ENCODE measurements at places on chromosomes 4 and X.
A peak's percentile ranks its signal among the peaks of the same experiment; 100 is the strongest.

- no peak for DNase-seq
Observed at GRCh38 chr4:104795264-104795939, 300.7 kb upstream of the CXXC4 start.

- no peak for DNase-seq
Observed at GRCh38 chrX:154012336-154012991, 7.2 kb downstream of the IRAK1 start.

GRCh38 chr4:118682928-118683327, 2.3 kb upstream of the METTL14 start:
- no peak for DNase-seq

GRCh38 chr4:55838356-55838755, 15.1 kb upstream of the EXOC1 start:
- no peak for DNase-seq

GRCh38 chr4:1105662-1106061, 7.7 kb downstream of the RNF212 start:
- no peak for DNase-seq

GRCh38 chr4:40261231-40262076, 64.6 kb downstream of the RHOH start:
- no peak for DNase-seq

- no peak for DNase-seq
Observed at GRCh38 chr4:114601304-114602052, 2.9 kb downstream of the UGT8 start.

GRCh38 chr4:145784036-145784435, 104.1 kb downstream of the C4orf51 start:
- DNase-seq: peak; percentile 30

DNA sequence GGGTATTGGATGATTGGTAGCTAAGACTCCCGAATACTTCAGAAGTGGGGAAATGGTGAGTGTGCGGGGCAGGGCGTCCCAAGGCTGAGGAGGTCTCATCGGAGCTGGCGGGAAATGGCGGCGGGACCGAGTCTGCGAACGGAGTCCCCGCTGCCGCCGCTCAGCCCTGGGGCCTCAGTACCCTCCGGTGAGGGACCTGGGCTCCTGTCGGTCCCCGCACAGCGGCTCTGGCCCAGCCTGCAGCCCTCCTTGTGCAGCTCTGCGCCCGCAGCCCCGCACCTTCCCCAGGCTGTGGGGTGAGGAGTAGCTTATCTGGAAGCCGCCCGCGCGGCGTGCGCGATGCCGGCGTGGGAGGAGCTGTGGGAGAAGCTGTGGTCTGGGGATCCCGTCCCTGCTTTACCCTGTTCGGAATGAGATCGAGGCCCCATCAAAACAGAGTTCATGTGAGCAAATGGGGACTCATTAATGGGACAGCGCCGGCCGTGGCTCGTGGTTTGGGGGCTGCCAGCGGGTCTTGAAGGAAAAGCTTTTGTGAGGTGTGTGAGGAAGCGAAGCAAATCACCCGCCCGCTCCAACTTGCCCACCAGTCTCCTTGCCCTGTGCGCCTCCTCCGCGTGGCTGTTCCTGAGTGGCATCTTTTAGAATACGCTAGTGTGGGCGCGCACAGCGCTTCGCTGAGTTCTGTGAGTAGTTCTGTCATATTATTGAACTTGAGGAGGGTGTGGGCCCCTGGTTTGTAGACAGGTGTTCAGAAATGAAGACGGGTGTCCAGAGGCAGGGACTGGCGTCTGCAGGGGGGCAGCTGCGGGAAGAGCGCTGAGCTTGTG, 531 bp downstream of the ZNF141 start:
- peak; percentile 65 for DNase-seq

DNA sequence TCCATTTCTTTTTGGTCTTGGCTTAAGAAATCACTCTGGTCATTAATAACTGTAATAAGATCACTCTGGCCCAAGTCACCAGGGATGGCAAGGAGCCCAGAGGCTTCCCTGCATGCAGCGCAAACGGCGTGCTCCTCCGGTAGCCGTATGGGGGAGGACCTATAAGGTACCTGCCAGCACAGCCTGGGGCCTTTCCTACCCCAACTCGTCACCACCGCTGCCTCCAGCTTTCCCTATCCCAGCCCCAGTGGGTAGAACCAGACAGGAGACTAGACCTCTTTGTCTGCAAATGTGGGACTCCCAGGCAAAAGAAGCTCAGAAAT, 25.9 kb downstream of the HAND2 start:
- DNase-seq: no peak

DNA sequence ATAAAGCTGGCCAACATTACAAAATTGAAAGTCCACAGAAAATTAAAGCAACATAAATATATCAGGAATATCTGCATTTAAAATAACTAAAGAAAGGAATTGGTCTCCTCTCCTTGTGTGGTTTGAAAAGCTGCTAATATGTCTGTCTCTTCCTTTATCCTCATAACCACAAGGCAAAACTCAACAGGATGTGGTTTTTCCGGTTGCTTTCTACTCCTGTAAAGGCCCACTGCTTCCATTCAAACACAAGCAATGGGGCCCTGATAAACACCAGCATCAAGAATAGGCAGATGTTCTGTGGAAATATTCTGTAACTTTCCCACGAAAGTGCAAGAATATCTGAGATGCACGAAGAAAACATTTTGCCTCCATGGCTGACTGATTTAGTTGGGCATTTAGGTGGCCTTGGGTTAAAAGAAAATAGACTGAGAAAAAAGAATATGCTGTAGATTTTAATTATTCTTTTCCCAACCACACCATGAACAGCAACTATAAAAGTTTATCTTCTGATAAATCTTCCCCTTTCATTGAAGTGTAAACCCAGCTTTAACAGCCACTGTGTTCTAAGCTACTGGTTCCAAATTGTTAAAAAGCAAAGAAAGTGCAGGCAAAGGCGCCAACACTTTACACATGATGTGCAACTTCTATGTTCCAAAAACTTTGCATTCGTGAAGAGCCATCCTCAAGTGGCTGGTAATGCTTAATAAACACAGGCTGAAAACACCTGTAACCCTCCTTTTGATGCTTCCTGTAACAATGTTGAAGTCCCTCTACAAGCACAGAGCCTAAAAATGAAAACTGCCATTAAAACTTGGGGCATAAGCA, 50.5 kb upstream of the NDST3 start:
- no peak for DNase-seq

GRCh38 chr4:23818097-23818885, 71.6 kb downstream of the PPARGC1A start:
- no peak for DNase-seq

- DNase-seq: peak; percentile 3
Observed at GRCh38 chrX:82127228-82128123, 925.6 kb downstream of the SH3BGRL start.

DNA sequence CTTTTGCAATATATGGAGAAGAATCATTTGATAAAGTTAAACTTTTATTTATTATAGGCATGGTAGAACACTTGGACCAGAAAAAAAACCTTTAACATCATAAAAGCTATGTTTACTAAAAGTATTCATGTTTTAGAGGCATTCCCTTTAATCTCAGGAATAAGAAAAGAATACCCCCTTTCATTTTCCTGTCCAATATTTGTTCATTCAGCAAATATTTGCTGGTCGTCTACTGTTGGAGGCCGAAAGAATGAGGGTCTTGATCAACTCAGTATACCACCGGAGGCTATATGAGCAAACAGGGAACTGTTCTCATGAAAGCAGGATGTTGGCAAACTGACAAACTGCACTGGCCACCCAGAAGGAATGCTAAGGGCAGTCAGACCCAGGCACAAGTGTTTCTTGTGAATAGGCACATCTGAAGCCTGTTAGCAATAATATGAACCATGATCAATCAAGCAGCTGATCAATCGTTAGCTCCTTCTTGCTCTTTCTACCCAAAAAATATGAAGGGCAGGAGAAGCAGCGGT, 480.8 kb upstream of the FAT1 start:
- DNase-seq: no peak

DNA sequence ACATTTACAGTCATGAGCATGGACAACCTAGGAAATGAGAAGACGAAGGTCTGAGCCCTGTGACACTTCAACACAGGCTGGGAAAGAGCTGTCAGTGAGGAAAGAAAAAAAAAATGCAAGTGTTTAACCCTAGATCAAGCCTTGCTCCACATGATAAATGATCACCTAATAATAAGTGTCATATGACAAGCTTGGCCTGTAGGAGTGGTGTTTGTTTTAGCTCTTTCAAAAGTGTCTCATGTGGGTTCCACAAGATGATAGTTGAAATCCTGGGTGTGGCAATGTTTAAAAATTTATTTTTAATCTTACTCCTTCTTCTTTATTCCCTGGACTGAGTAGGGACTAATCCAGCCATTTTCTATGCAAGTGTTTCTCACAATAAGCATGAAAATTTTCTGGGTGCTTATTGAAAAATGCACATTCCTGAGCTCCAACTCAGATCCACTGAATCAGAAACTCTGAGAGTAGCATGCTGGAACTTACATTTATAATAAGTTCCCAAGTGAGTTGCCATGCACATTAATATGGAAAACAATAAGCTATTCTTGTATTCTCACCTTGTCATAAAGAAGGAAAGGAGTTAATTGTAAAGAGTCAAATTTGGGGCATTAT, 138.3 kb downstream of the AREG start:
- DNase-seq: no peak

- no peak for DNase-seq
Observed at GRCh38 chr4:5292101-5292500, 240.8 kb downstream of the STK32B start.

DNA sequence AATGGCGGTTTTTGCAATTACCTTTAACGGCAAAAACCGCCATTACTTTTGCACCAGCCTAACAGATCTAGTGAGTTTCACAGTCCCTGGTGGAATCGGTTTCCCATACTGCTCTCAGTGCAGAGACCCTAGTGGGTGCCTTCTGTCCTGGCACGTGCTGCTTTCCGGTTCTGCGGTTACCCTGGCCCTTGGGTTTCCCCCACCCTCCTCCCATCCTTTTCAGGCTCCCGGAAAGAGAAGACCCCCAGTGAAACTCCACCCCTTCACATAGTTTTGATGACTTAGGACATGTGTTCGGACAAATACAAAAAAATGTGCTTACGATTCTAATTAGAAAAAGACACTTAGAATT, 36.9 kb downstream of the NLGN3 start:
- peak; percentile 58 for DNase-seq

DNA sequence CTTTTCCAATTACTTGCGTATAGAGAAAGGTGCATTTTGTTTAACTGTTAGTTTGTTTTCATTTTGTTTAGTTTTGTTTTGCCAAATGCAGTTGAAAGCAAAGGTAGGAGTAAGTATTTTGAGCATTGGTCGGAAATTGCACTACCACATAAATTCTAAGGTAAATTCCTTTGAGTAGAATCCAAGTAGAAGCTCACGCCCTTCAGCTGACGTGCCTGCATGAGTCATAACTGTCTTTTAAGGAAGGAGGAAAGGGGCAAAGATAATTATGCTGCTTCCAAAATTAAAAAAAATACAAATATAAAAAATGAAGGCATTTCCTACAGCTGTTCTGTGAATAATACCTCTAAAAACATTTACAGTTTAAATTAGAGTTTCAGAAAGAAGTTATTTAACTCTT, 110.2 kb upstream of the MYOZ2 start:
- no peak for DNase-seq

- DNase-seq: peak; percentile 23
Observed at GRCh38 chr4:186161138-186161537, 30.2 kb upstream of the CYP4V2 start.

- DNase-seq: no peak
Observed at GRCh38 chrX:15207994-15208393, 61.9 kb downstream of the ASB9 start.

- DNase-seq: no peak
Observed at GRCh38 chr4:138805736-138806135, 209.8 kb upstream of the NOCT start.

DNA sequence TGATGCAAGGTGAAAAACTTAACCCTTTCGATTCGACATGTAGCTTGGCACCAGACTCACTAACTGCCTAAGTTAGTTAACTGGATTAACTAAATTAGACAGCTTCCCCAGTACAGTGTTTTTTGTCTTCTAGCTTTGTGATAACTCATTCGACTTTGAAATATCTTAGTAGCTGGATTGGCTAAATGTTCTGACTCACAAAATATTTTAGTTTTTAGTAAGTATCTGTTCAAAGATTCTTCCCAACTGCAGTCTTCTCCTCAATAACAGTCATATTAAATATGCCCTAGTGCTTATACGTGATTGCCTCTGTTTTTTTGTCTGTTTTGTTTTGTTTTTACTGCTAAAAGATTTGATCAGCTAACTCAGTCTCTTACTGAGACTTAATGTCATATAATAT, 102.9 kb downstream of the KCNIP4 start:
- no peak for DNase-seq

- no peak for DNase-seq
Observed at GRCh38 chrX:17613979-17614588, 123.2 kb upstream of the SCML1 start.

Measured in stimulated activated CD4-positive, alpha-beta T cell treated with anti-CD3 and anti-CD28 coated beads, Interleukin-4, amount 100 ng/mL, for 24 hours (primary cell).